ENCODE measurements at places on chromosomes 2 and 18.

GRCh38 chr18:58537272-58538038 is 91.4 kb downstream of the ALPK2 start:
- no peak for DNase-seq

DNA sequence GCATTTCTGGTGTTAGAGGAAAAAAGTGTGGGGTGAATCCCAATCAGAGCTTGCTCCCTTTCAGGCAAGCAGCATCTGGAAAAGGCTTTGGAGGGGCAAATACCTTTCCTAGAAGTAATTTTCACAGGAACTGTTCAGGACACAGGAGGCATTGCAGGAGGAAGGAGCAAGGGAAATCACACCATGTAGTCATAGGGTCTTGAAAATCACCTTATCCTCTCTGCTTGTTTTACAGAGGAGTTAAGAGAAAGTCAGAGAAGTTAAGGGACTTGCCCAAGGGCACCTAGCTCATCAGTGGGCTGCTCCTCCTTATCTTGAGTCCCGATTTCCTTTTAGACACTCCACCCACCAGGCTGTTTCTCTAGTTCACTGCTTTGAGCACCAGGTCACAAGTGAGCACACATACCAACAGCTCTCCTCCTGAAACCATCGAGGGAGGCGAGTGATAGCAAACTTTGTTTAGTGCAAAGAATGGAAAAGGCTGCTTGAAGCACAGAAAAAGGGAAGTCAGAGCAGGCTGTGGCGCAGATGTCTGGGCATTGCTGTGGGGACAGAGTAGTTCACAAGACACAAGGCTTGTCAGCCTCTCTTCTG is 89.2 kb upstream of the CXCR4 start:
- no peak for DNase-seq

DNA sequence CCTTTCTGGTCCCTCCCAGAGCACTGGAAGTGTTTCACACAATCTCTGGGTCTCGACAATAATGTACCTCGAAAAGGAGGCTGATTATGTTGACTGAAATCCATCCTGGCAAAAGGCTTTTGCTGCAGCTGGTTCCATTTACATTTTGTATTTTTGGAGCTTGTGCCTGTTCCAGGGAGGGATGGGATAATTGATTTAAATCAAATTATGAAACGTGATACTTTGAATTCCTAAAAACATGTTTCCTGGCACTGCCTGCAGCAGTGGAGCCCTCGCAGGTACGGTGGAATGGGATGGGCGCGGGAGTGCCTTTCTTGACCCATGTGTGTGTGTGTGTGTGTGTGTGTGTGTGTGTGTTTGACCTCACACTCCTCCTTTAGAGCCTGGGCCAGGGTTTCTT is 455.5 kb upstream of the MEIS1 start:
- DNase-seq: no peak

GRCh38 chr2:4047961-4048891 is 344.9 kb downstream of the DCDC2C start:
- peak; percentile 4 for DNase-seq

GRCh38 chr2:218036371-218036770 is 32.7 kb upstream of the RUFY4 start:
- no peak for DNase-seq

GRCh38 chr2:172725746-172726145 is 9.9 kb upstream of the RAPGEF4 start:
- no peak for DNase-seq

- DNase-seq: no peak
Measured at GRCh38 chr2:128580988-128581848, 262.6 kb upstream of the HS6ST1 start.

DNA sequence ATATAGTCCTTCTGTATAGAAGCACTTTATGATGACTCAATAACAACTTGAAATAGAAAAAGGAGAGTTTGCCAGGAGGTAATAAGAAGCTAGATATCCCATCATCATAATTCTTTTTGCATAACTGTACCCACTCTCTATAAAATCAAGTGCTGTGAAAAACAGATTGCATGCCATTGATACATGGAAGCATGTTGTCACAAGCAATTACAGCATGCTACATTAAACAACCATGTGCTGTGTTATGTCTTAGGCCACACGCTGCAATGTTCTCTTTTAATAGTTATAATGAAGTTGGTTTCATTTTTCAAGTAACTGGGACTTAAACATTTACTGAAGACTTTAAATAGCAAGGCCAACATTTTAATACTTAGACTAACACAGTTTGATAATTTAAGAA is 264.2 kb downstream of the RPRM start:
- no peak for DNase-seq

DNA sequence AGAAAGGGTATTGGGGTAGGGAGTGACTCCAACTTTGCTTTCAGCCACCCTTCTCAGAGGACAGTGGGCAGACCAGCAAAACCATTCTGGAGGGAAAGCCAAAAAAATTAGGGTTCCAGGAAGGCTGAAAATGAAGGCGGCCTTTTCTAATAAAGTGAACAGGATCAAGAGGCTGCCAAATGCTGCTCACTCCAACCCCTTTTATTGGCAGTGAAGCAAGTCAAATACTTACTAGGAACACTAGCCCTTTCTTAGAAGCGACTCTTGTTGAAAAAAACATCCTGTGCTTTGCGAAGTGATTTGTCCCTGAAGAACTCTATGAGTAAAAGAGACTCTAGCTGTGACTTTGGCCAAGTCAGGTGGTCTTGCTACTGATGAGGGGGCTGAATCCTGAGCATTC is 83.6 kb upstream of the CYP1B1 start:
- DNase-seq: no peak

- no peak for DNase-seq
Measured at GRCh38 chr2:73822276-73822675, 6.5 kb upstream of the STAMBP start.

DNA sequence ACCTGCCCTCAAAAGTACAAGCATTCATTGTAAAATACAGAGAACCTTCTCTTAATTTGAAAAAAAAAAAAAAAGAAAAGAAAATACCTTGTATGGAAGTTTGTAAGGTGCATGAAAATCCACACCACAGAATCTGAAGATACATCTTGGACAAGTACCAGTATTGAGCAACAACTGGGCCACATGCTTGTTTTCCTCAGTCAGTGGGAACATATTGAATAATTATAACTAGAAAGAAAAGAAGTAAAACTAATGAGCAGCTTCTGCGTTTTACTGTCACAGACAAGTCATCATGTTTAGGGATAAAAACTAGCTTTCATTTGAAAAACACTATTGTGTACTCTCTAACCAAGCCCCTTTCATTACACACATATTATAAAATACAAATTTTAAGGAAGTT is 5.8 kb upstream of the PEX13 start:
- DNase-seq: no peak

DNA sequence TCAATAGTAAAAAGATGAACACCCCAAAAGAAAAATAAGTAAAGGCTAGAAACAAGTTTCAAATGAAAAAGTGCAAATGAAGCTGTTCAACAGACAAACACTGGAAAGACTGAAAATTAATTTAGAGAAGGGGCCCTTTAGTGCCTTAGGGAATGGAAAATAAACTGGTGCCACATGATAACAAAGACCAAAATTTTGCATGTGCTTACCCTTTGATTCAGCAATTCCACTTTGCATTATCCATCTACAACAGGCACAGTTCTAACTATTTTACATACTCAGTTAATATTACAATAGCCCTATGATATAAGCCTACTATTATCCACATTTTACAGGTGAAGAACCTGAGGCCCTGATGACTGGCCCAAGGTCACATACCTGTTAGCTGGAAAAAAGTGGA is 183.9 kb downstream of the NBAS start:
- DNase-seq: no peak

DNA sequence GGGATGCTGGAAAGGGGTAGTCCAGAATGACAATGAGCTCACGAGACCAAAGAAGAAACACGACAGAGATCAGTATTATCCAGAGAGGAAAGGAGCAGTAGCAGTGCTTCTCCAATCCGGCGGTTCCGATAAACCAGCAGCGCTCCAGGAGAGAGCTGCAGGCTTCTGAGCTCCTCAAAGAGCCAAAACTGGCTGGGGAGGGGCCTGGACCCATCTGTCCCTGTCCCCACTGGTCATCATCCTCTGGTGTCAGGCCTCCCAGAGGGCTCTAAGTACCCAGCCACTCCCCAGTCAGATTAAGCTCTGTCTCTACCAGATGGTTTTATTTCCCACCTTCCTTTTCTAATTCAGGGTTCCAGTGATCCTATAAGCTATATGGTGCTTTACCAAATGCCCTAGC is 23.2 kb downstream of the DNAJC27 start:
- no peak for DNase-seq

DNA sequence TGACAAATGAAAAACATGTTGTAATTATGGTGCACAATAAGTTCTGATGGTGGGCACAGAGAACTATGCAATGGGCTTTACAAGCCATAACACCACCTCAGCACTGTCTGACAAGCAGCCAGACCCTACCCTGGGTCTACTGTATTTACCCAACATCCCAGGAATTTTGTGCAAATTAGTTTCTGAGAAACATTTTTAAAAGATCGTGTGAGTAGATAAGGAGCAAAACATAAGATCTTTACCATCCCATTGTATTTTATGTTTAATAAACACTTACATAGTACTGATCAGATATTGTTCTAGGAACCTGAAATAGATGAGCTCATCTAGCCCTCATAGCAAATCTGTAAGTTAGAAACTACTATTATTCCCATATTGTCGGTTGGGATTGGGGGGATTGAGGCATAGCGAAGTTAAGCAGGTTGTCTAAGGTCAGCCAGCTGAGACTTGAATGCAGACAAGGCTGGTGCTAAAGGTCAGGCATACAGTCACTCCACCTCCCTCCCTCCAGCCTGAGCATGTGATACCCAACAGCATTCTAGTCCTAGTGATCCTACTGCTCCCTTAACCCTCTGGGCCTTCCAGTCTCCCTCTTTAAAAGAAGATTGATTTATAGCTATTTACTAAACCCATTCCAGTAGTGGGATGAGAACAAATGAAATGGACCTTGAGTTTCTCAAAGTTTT is 67.4 kb upstream of the STAM2 start:
- DNase-seq: no peak

GRCh38 chr2:131724019-131724418 is 196.3 kb downstream of the CCDC74A start:
- DNase-seq: no peak

- DNase-seq: no peak
Measured at GRCh38 chr2:154402213-154402612, 296.3 kb upstream of the KCNJ3 start.

GRCh38 chr2:140351692-140352091 is 1571.5 kb upstream of the NXPH2 start:
- no peak for DNase-seq

- DNase-seq: no peak
Measured at GRCh38 chr2:11325961-11326676, 18.3 kb downstream of the ROCK2 start.

GRCh38 chr2:173652311-173652710 is 297.6 kb downstream of the CDCA7 start:
- no peak for DNase-seq

GRCh38 chr18:27540111-27540510 is 355.0 kb upstream of the CHST9 start:
- DNase-seq: no peak

GRCh38 chr18:58557008-58557435 is 71.9 kb downstream of the ALPK2 start:
- no peak for DNase-seq

GRCh38 chr2:100289020-100289419 is 33.3 kb downstream of the LONRF2 start:
- no peak for DNase-seq

DNA sequence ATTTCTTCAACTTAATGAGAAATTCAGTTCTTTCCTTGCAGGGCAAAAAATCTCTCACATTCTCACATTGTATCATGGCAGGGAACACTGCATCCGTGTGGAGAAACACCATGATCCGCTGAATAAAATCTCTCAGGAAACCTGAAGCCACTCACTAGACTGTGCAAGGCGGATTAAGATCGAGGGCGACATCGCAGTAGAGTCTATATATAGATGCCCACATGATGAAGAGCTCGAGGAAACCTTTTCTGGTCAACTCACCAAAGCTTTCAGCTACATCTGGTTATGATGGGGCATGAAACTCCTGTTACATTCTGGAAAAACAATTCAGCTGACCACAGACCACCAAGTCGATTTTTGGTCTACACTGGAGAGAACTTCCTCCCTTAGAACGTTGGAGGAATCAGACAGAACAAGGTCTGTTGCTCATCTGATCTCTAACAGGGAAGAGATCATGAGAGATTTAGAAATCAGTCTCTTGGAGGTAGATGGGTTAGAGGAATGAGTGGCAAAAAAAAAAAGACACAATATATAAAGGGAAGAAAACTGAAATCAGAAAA is 162.9 kb upstream of the ZNF516 start:
- DNase-seq: no peak

- peak; percentile 46 for DNase-seq
Measured at GRCh38 chr2:85887566-85888019, 1.2 kb downstream of the ST3GAL5 start.

DNA sequence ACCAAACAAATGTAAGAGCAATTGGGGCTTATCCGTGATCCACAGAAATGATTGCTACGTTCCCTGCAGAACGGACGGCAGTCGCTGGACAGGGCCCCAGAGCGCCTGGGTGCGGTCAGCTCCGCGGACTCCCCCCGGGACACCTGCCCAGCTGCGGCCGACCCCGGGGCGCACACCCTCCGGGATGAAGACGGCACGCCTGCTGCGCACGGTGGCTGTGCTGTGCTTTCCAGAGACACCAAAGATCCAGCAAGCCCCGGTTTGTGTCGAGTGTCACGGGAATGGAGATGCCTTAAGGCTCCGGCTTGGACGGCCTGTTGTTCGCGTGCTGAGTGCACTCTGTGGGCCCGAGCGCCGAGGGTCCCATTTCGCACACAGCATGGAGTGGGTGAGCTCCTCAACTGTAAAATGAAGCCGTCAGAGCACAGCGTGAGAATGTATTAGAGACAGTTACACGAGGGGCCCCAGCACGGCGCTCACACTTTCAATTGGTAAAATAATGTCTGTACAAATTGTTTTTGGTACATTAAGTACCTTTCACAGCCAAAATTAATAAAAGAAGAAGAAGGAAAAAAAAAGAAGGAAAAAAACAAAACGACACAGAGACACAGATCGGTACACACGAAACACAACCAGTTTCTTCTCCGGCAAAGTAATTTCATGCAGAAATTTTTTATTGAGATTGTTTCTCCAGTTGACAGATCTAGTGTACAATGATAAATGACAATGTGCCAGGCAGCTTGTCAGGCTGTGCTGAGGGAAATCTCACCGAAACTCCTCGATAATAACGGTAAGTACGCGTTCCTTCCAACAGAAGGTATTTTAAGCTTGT is 615.8 kb upstream of the SALL3 start:
- DNase-seq: no peak

DNA sequence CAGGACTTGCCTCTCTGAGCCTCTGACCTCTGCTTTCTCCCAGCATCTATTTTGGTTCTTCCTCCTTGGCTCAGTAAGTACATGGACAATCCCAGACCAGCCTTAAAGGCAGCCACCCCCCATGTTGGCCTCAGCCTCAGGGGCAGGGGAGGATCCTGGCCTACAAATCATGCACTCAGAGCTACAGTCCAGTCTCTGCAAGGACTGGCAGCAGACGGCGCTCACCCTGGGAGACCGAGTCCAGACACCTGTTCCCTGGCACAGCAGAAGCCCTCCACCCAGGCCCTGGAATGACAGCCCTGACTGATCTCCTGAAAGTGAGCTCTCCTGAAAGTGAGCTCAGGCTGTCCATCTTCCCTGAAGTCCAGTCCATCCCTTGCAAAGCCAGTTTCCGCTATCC is 25.7 kb upstream of the PTPN4 start:
- no peak for DNase-seq

GRCh38 chr2:9025746-9026145 is 22.3 kb upstream of the MBOAT2 start:
- no peak for DNase-seq

All from stimulated activated CD8-positive, alpha-beta memory T cell treated with anti-CD3 and anti-CD28 coated beads, Interleukin-7, amount 100 ng/mL, for 4 hours (primary cell).